Activated CD4-positive, CD25-positive, alpha-beta regulatory T cell treated with anti-CD3 and anti-CD28 coated beads, Interleukin-2, amount 50 U/mL, for 16 hours (primary cell): ENCODE measurements at places on chromosomes 6 and 20.

DNA sequence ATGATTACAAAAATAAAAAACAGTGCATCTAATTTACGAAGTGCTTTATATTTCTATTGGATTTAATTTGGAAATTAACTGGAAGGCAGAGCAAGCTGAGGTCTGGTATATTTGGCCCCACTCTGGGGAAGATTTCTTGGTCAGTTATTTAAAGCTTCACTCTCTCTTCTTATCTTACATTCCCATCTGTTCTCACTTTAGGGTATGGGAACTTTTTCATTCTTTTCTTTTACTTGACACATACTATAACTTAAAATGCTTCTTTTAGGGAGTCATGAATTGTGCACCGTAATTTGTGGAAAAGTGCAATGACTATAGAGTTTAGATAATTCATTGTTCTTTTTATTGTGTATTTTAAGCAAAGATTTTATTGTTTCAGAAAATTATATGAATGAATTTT, 170.4 kb downstream of the BCKDHB start:
- no peak for DNase-seq

DNA sequence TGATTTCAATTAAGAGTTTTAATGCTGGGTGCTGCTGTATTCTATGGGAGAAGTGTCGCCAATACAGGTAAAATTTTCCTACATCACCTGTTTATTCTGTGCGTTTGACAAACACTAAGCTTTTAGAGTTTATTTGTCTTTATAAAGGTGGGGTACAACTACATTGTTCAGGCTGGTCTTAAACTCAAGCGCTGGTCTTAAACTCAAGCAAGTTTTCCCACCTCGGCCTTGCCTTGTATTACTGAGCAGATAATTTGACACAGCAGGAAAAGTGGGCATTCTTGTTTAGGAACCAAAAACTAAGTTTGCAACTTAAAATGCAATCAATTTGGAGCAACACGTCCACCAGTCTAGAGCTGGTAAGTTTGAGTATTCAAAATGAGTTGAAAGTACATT, 112.9 kb upstream of the BTN3A2 start:
- DNase-seq, result no peak

DNA sequence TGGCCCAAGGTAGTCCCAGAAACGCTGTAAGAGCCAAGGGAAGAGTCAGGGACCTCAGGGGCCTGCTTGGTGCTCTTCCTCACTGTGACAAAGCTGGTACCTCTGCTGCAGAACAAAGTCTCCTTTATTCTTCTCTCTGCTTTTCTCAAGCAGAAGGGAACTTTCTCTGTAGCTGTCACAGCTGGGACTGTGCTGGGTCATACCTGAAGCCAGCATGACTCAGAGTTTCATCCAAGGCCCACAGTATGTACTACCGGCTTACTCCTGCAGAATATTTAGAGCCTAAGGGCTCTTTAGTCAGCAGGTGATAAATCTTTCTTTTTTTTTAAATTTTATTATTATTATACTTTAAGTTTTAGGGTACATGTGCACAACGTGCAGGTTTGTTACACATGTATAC, 183.2 kb downstream of the TINAG start:
- no peak for DNase-seq

GRCh38 chr20:45852326-45852725, 4.9 kb downstream of the ACOT8 start:
- no peak for DNase-seq

DNA sequence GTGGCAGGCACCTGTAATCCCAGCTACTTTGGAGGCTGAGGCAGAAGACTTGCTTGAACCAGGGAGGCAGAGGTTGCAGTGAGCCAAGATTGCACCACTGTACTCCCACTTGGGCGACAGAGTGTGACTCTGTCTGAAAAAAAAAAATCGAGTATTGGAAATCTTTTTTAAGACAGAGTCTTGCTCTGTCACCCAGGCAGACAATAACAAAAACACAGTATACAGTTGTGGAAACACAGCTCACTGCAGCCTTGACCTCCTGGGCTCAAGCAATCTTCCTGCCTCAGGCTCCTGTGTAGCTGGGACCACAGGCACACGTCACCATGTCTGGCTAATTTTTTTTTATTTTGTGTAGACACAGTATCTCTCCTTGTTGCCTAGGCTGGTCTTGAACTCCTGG, 15.0 kb downstream of the NANP start:
- DNase-seq, result no peak

DNA sequence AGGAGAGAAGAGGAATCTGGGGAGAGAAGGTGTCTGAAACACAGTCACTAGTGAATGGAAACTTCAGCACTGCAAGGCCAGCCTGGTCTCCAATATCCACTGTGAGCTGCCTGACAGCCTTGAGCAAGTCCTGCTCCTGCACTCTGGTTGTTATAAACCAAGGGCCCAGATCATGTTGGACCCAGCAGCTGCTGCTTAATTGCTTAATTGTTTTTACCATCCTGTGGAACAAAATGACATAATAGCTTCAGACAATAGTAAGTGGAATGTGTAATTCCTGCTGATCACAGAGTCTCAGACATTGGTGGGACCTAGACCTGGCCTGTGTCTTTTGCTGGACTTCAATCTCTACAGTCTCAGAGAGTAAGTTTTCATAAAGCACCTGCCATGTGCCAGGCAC, 833.7 kb downstream of the TFAP2A start:
- DNase-seq, result no peak

GRCh38 chr20:15789079-15789478, 784.2 kb downstream of the KIF16B start:
- no peak for DNase-seq

DNA sequence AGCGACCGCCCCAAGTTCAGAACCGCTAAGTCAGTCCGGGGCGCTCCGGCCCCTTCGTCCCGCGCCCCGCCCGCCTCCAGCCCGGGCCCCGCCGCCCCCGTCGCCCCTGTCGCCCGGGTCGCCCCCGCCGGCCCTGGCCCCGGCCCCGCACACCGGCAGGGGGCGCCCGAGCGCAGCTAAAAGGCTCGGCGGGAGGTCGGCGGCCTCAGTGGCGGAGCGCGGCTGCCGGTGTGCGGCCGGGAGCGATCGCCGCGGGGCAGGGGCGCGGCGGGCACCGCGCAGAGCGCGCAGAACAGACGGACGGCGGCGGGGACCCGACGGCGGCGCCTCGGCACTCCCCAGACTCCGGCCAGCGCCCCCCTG, at the start of gene FNDC1:
FNDC1 (plus strand) TSS at position 208 of the 363 bp plus-strand sequence. CDS start 197 bp downstream, outside the sequence.
- DNase-seq, result no peak

- no peak for DNase-seq
These were observed 759 bp downstream of the CRISP3 start for GRCh38 chr6:49743429-49743828.

GRCh38 chr6:167429353-167429752, 104.5 kb downstream of the TTLL2 start:
- DNase-seq, result no peak

GRCh38 chr20:7029019-7029418, 261.5 kb downstream of the BMP2 start:
- DNase-seq, result no peak

DNA sequence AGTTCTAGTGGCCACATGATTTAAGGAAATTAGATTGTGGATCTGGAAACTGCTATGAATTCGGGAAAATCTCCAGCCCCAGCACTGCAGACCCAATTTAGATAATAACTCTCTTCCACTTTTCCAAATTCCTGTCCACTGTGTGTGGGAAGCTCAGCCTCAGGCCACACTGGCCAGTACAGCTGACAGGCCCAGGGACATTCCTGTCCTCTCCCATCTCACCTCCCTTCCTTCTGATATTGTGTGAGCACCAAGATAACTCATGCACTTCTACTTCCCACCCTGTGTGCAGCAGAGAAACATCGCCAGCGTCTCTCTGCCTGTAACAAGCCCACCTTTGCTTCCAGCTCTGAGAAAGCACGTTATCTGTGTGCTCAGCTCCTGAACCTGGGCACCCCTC, 145.1 kb upstream of the RREB1 start:
- no peak for DNase-seq

GRCh38 chr6:160005861-160006540, 37.1 kb downstream of the IGF2R start:
- no peak for DNase-seq
